Vagina (tissue), 2 donors: ENCODE measurements at places on chromosomes 4 and X.

GRCh38 chr4:184300816-184301215, 83.1 kb upstream of the ENPP6 start:
- no peak for DNase-seq

- no peak for DNase-seq
Observed at GRCh38 chrX:69501429-69501828, 2.7 kb upstream of the NALF2 start.

- no peak for DNase-seq
Observed at GRCh38 chr4:8554555-8555100, 25.6 kb upstream of the GPR78 start.

GRCh38 chrX:11346121-11346682, 53.0 kb downstream of the AMELX start:
- DNase-seq, result no peak

- no peak for DNase-seq
Observed at GRCh38 chr4:141645611-141646340, 9.4 kb downstream of the IL15 start.

DNA sequence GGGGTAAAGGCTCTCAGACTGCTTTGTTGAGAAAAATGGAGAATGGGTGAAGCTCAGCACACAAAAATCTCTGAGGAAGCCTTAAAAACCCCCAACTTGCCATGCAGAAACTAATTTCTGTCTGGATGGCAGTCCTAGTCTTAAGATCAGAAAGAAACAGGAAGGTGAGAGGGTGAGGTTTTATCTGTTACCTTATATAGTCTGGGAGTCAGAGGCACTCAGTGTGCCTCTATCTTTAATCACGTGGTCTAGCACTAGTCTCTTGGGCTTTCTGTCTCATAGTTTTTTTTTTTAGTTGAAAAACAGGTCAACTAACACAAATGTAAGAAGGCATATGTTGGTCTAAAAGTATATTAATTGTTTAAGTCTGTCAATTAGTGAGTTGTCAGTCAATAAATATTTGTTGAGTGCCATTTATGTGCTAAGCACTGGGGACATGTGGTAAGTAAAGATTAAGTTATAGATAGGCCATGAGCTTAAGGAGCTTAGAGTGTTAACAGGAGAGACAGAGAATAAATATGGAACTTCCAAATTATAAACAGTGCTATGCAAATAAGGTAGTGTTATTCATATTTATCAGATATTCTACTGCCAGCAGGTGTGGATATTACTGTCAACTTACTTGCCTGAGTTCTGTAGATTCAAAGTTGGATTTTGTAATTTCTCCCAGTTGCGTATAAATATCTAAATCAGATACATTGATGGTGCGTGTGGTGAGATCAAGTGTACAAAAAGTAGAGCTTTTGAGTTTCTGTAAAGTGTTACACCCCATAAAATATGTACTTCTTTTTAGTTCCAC, 7.0 kb downstream of the CYBB start:
- no peak for DNase-seq

GRCh38 chrX:70089604-70090297, 27.5 kb downstream of the OTUD6A start:
- no peak for DNase-seq

DNA sequence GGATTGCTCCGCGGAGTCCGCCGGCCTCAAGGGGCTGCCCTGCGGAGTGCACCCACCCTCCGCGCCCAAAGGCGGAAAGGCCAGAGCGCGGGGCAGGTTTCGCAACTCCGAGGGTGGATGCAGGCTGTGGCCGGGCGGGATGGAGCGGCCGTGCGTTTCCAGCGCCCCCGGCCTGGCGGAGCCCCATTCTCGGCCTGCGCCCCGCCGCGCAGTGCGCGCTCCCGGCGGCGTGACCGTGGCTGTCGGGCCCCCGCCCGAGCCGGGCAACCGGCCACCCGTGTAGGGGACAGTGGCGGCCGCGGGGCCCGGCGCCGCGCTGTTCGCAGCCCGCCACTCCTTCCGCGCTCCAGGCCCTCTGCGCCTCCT, 331 bp downstream of the SETD7 start:
- DNase-seq, result no peak

DNA sequence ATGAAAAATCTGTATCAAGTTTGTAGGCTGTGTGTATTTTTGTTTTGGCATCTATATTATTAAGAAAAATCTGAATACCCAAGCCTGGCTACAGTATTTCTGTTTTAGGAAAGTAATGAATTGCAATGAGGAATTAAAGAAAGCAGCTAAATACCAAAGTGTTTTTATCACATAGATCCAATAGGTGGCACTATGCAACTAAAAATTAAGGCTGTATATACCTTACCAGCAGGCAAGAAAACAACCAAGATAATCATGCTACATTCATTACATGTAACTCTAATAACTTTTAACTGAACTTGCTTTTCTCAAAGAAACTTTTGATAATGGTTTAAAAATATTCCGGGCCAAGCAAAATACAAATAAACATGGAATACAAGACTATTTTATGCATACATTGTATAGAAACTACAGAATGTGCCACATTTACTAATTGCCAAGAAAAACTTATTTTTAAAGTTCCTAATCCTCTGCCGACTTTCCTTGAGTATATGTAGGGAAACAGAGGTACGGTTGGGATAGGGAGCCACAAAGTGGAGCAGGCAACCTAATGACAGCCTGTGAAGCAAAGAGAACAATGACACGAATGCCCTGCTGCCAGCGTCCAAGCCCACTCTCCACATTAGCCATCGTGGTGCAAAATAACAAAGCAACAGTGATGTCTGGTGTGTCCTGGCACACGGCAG, 63.7 kb downstream of the SEC24D start:
- DNase-seq, result no peak
